ENCODE measurements at places on chromosomes 12 and 14.
A peak's percentile ranks its signal among the peaks of the same experiment; 100 is the strongest.

DNA sequence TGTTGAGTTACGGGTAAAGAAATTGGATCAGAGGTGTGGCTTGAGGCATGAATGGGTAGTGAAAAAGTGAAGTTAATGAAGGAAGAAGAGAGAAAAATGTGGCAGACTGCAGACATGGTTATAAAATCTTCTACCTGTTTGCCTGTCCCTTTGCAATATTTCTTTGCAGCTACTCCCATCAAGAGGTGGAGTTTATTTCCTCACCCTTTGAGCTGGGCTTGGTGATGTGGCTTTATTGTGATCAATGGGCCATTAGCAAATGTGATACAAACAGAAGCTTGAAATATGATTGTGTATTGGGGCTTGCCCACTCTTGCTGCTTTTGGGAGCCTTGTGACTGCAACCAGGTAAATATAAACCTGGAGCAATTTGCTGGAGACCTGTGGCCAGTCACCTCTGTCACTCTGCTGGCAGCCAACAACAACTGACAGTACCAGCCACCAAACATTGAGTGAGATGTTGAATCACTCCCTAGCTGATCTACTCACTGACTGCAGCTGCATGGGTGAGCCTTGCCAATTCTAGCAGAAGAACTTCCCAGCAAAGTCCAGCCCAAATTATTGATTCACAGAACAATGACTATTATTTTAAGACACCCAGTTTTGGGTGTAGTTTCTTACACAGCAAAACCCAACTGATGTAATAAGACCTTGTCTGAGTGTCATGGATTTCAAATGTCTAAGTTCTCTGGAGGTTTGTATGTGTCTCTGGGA, 151.0 kb upstream of the ATP2B1 start:
- no peak for DNase-seq

DNA sequence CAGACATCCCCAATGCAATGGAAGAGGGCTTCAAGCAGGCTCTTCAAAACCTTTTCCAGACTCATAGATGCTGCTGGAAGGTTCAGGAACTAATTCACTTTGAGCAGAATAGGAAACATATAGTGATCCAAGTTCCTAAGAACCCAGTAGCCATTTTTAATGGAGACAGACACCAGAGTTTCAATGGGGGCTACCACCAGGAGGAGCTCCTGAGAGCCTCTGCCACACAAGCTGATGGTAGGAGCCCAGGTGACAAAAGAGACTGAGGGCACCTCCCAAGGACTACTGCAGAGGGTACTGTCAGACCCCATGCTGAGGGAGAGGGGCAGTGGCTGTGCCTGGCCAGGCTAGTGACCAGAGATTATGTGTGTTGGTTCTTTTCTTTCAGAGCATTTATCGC, 45.9 kb downstream of the IFNG start:
- peak; percentile 14 for DNase-seq

DNA sequence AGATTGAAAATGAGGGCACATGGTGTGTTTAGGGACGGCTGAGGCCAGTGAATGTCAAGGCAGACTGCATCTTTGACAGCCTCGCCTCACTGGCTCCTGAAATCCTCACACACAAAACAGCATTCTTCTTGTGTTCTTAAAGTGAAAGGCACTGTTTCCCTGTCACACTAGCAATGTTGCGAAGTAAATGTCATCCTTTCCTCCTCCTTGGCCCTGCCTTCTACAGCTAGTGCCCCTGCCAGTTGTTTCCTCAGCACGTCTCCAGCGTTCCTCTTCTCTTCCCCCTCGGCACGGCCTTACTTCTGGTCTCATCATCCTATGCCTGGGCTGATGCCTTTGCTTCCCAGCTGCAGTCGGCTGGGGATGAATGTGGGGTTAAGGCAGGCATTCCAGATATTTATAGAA, 129.4 kb upstream of the DNM1L start:
- no peak for DNase-seq

- DNase-seq: no peak
Measured at GRCh38 chr12:75900781-75901254, 130.8 kb downstream of the PHLDA1 start.

GRCh38 chr12:83818881-83819280, 1093.7 kb downstream of the SLC6A15 start:
- DNase-seq: no peak

DNA sequence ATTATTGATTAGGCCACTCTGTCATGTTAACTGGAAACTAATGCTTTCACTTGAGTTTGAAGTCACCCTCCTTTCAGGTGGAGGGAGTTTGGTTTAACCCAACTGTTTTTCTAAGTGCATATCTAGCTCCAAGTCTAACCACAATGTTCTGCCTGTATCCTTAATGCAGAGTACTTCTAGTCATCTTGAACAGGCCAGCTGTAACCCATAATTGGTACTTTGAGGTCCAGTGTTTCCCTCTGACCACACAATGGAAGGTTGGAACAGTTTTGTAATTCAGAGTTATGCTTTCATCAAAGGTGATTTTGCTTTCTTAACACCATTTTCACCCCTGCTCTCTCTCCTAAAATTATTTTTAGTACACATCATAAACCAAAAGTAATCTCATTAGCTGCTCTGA, 237.2 kb upstream of the DCN start:
- DNase-seq: no peak

GRCh38 chr12:25764892-25765291, 193.6 kb upstream of the RASSF8 start:
- DNase-seq: no peak

DNA sequence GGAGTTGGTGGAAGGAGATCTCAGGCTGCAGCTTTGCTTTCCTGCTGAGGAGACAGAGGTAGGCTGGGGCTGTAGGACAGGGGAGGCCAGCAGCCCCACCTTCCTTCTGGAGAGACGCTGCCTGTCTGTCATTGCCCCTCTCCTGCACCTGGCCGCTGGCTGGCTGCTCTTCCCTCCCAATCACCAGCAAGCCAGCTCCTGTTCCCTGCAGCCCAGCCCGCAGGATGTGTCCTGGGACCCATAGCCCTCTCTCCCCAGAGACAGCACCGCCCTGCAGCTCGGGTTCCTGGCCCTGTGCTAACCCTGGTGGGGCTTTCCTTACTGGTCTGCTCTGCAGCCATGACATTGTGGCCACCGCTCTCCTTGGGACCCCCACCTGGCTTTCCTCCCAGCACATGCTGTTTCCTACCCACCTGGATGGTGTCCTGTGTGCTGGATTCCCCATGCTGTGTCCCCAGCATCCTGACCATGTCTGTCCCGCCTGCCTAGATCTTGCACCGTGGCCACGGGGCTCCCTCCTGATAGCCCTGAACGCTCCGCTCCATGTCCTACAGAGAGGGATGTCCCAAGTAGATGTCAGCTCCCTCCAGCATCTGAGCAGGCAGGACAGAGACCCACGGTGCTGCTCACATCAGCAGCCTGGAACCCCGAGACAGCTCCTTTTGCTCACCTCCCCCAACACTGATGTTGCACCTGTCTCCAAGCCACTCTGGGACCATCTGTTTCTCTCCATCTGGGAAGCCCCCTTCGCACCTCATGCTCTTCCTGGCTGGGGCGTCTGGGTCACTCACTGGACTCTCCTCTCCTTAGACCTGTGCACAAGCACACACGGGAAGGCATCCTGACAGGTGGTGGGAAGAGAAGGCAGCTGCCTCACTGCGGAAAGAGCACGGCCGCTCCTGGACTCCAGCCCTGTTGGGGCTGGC, 1.1 kb upstream of the MTA1 start:
- DNase-seq: no peak

- DNase-seq: no peak
Measured at GRCh38 chr14:31239741-31240140, 32.1 kb upstream of the HECTD1 start.

DNA sequence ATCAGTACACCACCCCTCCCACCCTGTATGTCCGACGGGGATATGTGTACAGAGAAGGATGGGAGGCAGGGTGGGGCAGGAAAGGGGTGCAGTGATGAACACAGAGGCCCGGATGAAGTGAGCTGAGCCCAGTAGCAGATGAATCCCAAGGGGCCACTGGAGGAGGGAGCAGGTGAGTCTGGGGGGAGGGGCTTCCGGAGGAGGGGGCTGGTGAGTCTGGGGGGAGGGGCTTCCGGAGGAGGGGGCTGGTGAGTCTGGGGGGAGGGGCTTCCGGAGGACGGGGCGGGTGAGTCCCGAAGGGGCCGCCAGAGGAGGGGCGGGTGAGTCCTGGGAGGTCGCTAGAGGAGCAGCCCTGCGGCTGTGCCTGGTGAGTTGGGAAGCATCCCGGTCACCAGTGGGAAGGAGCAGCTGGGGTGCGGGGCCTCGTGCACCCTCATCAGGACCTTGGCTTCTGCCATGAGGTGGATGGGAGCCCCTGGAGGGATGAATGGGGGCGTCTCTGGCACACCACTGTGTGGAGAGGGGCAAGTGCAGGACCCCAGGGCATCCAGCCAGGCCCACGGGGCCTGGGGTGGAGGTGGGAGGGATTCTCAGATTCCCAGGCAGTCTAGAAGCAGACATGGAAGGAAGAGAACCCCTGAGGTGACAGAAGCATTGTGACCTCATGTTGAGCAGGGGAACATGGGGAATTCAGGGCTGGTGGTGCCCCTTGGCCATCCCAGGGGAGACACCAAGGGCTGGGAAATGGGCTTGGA, 14.0 kb downstream of the BEGAIN start:
- DNase-seq: no peak

DNA sequence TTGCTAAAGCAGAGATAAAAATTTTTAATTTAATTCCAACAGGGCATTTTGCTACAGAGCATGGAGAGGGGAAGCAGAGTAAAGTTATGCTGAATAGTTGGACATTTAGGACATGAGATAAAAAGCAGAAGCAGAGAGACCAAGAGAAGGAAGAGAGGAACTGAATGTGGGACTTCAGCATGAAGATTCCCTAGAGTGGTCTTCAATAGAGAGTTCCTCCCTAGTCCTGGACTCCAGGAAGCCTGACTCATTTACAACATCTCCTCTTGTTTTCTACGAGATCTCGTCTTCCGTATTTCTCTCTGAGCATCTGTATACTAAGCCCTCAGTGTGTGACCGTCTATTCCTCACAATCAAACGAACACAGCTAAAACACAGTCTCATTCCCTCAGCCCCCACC, 35.2 kb upstream of the IFT81 start:
- no peak for DNase-seq

DNA sequence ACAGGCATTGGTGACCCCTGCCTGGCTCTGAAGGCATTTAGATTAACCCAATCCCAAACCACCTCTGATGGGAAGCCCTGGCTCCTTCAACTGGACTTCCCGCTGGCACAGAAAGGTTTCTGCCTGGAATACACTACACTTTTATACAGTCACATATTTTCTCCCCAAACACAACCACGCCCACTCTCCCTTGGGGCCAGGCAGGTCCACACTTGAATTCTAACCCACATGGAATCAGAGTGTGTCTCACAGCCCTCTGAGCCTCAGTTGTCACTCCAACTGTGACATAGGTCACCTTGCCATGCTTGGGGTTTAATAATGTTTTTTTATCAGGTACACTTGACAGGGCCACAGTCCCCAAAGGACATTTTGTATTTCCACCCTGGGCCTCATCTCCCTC, 368.6 kb downstream of the BCL11B start:
- no peak for DNase-seq

DNA sequence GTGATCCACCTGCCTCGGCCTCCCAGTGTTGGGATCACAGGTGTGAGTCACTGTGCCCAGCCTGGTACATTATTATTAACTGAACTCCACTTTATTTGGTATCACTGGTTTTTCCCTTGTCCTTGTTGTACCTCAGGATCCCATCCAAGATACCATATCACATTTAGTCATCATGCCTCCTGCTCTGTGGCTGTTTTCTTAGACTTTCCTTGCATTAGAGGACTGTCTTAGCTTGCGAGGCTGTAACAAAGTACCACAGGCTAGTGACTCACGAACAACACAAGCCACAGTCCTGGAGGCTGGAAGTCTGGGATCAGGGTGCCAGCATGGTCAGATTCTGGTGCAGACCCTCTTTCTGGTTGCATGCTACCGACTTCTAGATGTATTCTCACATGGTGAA, 12.2 kb downstream of the KLC1 start:
- DNase-seq: peak; percentile 87

DNA sequence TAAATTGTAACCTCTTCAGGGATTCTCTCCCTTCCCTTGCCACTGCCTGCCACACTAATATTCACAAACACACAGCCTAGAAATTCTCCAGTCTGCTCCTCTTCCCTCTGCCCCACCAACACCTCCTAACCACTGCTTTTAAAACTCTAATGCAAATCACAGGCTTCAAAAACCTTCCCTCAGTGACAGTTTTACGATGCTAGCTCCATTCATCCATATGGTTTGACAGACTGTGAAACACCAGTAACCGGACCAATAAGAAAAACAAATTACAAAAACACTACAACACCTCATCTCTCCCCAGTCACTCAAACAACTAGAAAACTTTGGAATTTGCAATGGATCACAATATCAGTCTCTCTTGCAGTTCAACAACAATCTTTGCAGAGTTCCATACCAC, 5.7 kb downstream of the DPF3 start:
- DNase-seq: no peak
